ENCODE measurements at places on chromosomes 11 and 22.

- no peak for DNase-seq
Observed at GRCh38 chr11:28043930-28044709, 63.8 kb downstream of the KIF18A start.

- DNase-seq = no peak
Observed at GRCh38 chr11:94449029-94449428, 44.6 kb downstream of the MRE11 start.

DNA sequence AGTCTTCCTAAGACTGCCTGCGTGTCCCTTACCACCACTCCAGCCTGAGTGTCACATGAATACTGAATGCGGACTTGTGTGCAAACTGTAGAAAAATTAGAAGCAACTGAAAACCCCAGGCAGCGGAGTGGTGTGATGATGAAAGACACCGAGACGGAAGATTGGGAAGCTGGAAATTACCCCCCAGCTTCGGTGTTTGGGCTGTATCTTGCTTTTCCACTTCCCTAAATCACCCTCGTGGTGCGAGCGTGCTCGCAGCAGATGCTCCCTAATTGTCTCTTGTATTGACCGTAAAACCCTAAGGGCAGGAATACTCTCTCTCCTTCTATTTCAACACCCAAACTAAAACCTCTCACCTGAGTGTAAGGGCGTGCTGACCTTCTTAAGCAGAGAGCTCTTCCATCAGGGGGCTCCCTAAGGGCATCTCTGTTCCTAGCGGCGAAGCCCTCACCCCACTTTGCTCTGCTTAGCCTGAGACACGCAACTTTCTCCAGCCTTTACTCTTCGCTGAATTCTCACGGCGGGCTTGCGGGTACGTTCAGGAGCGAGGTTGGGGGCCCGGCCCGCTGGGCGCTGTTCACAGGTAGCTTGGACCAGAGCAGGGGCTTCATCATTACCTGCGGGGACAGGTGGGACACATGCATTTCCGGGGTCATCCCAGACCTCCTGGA lies 62.4 kb downstream of the CRYBB2 start:
- no peak for DNase-seq

DNA sequence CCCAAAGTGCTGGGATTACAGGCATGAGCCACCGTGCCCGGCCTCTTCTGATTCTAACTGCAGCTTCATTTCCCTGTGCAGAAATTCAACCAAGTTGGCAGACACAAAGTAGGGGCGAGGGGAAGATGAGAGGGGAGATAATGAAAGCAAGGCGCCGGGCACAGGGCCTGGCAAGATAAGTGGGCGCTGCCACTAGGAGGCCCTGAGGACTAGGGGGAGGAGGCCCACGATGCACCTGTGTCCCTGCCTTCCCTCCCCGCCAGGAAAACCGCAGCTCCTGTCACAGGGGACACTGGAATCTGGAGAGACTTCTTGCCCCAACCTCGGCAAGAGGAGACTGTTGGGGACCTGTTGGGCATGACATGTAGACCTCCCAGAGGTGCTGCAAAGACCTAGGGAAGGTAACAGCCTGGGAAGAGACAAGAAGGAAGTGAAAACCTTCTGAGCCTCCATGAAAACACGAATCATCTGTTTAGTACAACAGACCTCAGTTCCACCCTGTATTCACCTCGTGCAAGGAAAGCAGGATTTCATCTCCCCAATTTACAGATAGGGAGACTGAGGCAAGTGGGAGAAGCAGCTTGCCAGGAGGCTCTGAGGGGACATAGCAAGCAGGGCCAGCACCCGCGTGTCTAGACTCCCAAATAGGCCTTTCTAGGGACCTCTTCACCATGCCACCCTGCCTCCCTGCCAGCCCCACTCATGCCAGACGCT lies 3.1 kb upstream of the LGALS1 start:
- DNase-seq = no peak

GRCh38 chr11:11857769-11858168 lies 16.0 kb downstream of the USP47 start:
- DNase-seq = no peak

GRCh38 chr11:86999859-87000753 lies 37.6 kb upstream of the TMEM135 start:
- no peak for DNase-seq

All from NCI-H1105 (cell line).